Bladder microvascular endothelial cell (primary cell): ENCODE measurements at places on chromosomes 7 and 10. TPM values are rescaled to one million over a fixed set of nuclear protein-coding genes. Genes with fewer than 3 reads are reported as not detected.

PPIF gene
- 11.2 and 20.8 TPM in 2 replicates for total RNA-seq

TMEM213 gene
- total RNA-seq = not detected in 2 replicates

NPFFR1 gene
- not detected in 2 replicates for total RNA-seq

NPS gene
- not detected in 2 replicates for total RNA-seq

AKR1D1 gene
- total RNA-seq = not detected in 2 replicates

TDRD1 gene
- not detected in 2 replicates for total RNA-seq

CCDC71L gene
- total RNA-seq = 31.1 and 32.0 TPM in 2 replicates

GPER1 gene
- total RNA-seq = 0.32 and 1.1 TPM in 2 replicates

CALML3 gene
- not detected in 2 replicates for total RNA-seq

GIMAP7 gene
- total RNA-seq = 41.2 and 88.9 TPM in 2 replicates

DNAJB6 gene
- 95.7 and 150 TPM in 2 replicates for total RNA-seq

AKR1B15 gene
- not detected in 2 replicates for total RNA-seq

OR2A1 gene
- not detected in 2 replicates for total RNA-seq

PON1 gene
- total RNA-seq = under 0.01 TPM in 1 of 2 replicates, not detected in the other

GBX1 gene
- total RNA-seq = not detected in 2 replicates

PRF1 gene
- not detected in 2 replicates for total RNA-seq

SLC35G1 gene
- 1.9 and 4.9 TPM in 2 replicates for total RNA-seq

LIPK gene
- not detected in 2 replicates for total RNA-seq

CPVL gene
- total RNA-seq = 0.76 and 7.0 TPM in 2 replicates

ASIC3 gene
- total RNA-seq = 0.16 and 0.44 TPM in 2 replicates

FOXP2 gene
- 0.32 and 8.6 TPM in 2 replicates for total RNA-seq

SLC18A3 gene
- not detected in 2 replicates for total RNA-seq

MEIG1 gene
- total RNA-seq = not detected in 2 replicates

GJD4 gene
- total RNA-seq = not detected in 2 replicates

STEAP2 gene
- total RNA-seq = 0.32 and 1.4 TPM in 2 replicates

SEM1 gene
- 90.2 and 197 TPM in 2 replicates for total RNA-seq

STK31 gene
- 0.13 TPM in 1 of 2 replicates, not detected in the other for total RNA-seq

ANKRD7 gene
- total RNA-seq = 0.16 and 0.25 TPM in 2 replicates

FANK1 gene
- total RNA-seq = 1.3 and 2.3 TPM in 2 replicates

MMD2 gene
- total RNA-seq = not detected in 2 replicates

ARMC10 gene
- total RNA-seq = 16.8 and 28.6 TPM in 2 replicates
